ENCODE measurements at places on chromosomes 5 and 9.

- DNase-seq: no peak
These were observed 422 bp upstream of the TRIM32 start for GRCh38 chr9:116686693-116687073.

GRCh38 chr5:156918311-156918845, 44.6 kb downstream of the TIMD4 start:
- DNase-seq: no peak

GRCh38 chr9:28999057-28999456, 1425.8 kb upstream of the C9orf72 start:
- DNase-seq: no peak

GRCh38 chr9:68913054-68913453, 100.9 kb downstream of the PRKACG start:
- no peak for DNase-seq

DNA sequence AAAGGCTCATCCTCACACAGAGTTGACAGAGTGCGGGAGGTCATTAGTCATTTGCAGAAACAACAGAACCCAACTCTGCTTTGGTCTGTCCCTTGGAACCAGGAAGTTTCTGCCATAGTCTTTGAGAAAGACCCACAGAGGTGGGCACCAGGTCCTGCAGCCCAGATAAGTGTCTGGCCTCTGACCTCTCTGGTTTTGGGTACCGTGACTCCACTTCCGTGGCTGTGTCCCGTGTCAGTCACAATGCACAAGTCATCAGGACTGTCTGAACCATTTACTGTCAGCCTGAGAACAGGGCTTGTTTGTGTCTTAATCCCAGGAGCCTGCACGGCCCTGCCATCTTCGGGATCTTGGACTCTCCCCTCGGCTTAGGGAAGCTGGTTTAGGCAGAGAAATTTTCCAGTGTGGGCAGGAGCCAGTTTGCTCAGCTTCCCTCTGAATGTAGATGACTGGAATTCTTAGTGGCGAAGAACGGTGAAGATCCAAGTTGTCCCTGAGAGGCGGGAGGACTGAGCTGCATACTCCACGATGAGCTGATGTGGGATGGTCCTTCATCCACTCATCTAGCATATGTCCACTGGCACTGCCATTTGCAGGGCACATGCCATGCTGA, 11.9 kb downstream of the GSN start:
- no peak for DNase-seq

DNA sequence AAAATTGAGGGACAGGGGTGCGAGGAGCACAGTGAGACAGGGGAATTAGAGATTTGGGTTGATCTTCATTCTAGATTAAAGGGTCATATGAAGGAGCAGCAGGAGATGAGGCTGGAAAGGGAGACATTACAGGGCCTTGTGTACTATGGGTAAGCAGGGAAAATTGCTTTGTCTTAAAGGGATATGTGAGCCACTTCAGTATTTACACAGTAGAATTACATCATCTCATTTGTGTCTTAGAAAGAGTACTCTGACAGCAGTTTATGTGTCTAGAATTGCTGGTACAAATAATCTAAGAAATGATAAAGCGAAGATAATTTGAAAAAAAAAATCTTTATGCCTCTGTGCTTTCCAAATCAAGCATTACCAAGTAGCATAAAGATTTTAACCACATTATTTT, 287.0 kb upstream of the ARRDC3 start:
- peak; percentile 4 for DNase-seq

DNA sequence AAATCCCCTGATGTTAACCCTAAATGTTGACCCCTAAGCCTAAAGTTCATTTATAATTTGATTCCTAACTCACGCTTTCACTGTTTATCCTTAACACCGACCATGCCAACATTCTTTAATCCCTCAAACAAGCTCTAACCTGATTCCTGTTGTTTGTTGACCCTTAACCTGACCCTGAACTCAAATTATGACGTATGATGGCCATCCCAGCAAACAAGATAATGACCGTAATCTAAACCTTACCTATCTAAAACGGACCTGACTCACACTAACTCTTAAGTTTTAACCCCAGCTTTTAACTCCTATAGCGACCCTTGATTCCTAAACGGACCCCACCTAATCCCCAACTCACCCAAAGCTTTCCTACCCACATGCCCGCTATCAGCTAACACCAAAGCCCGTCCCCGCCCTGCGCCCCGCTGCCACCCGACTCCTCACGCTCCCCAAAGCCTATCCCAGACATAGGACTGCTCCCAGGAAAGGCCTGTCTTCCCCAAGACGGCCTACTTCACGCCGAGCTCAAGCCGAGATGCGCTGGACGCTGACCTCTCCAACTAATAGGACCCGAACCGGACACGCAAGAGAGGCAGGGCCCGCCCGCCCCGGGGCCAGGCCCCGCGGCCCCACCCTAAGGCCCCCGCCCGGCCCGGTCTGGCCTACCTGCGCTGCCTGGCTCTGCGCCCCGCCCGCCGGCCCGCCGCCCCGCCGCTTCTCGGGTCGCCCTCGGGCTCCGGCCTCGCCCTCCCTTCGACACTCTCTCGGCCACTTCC, 395 bp downstream of the TLN1 start:
- DNase-seq: peak; percentile 66

- DNase-seq: no peak
These were observed 482.6 kb downstream of the DMAC1 start for GRCh38 chr9:7316967-7317366.

- DNase-seq: no peak
These were observed 37.5 kb upstream of the RGMB start for GRCh38 chr5:98735806-98736507.

- DNase-seq: no peak
These were observed 111.2 kb downstream of the TRPM3 start for GRCh38 chr9:71010258-71010657.

GRCh38 chr5:128498844-128499455, 39.1 kb downstream of the FBN2 start:
- peak; percentile 13 for DNase-seq

Data from lung (tissue), 17 donors.